ENCODE measurements at places on chromosomes 7 and 10.

- DNase-seq, result no peak
Measured at GRCh38 chr7:85162721-85163120, 24.1 kb downstream of the SEMA3D start.

GRCh38 chr10:8065651-8066050 is 11.2 kb downstream of the GATA3 start:
- no peak for DNase-seq

GRCh38 chr10:102274062-102274461 is 28.7 kb downstream of the GBF1 start:
- DNase-seq, result no peak

GRCh38 chr10:97914837-97915211 is 65.2 kb downstream of the GOLGA7B start:
- DNase-seq, result no peak

DNA sequence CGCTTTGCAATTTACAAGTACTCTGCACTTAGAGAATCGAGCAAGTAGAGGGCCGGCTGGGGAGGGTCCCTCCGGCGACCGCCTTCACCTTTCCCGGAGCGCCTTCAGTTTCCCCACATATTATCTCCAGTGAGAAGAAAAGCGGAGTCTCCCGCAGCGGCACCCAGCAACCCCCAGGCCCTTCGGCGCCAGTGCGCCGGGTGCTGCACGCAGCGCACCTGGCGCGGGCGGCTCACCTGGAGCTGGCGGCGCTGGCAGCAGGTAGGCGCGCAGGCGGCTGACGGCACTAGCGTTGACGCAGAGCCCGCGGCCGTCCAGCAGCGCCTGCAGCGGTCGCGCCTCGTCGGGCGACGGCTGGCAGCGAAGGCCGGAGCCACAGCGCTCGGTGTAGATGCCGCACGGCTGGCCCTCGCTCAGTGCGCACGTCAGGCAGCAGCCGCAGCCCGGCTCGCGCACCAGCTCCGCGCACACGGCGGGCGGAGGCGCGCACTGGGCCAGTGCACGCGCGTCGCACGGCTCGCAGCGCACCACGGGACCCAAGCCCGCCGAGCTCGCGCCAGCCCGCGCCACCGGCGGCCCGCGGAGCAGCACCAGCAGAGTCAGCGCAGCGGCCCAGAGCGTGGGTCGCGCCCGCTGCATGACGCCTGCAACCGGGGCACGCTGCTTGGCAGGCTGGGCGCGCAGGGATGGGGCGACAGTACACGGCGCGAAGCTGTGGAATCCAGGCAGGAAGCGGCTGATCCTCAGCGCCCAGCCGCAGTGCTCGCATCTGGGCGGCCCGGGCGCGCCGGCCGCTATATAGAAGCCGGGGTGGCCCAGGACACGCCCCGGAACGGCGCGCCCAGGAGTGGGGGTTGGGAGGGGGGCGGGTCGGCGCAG is at the start of gene IGFBP3:
TSS of gene IGFBP3 (minus strand) at position 771 of the 879 bp plus-strand sequence. CDS start at position 639, 132 bp downstream.
- DNase-seq, result no peak

- no peak for DNase-seq
Measured at GRCh38 chr7:1403638-1404459, 55.4 kb downstream of the MICALL2 start.

GRCh38 chr7:14478834-14479510 is 423.6 kb downstream of the DGKB start:
- no peak for DNase-seq

DNA sequence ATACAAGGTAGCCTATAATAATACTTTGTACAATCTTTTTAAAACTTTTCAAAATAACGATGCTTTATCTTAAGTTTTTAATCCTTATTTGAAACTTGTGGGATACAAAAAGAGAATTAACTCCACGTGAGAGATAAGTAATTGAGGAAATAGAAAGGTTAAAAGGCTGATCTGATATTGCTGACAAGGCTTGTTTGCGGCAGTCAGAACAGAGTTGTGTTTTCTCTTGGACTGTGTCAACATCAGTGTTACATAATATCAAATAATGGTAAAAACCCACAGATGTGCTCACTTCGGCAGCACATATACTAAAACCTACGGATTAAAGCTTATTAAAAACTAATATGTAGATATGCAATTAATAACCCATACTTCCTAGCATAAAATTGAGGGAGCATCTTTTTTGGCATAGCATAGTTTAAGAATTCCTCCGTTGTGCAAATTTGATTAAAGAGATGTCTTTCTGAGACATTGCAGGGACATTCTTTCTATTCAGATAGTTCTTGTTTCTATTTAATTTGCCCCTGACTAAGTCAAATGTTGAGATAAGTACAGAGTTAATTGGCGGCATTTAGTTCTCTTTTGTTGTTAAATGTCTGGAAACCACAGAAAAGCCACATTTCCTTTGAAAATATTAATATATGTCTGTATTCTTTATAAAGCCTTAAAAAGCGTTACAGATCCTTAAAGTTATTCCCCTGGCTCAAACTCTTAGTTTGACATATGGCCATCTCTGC is 63.3 kb downstream of the FAM185A start:
- no peak for DNase-seq

- DNase-seq, result no peak
Measured at GRCh38 chr7:113805976-113806375, 112.8 kb downstream of the PPP1R3A start.

DNA sequence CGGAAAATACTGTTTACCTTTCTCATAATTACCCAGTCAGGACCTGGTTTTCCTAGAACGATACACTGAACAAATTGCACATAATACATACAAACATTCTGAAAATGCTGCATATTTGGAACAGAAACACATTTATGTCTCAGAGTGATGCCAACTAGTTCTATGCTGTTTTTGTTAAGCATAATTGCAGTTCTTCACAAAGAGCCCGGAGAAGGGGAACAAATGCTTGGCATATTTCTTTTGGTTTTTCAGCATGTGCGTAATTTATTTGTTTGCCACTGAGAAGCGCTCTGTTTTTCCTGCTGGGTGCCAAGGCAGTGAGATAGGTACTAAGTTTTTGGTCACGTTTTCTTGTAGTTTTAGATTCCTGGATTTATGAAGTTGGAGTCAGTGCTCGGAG is 181.0 kb upstream of the MDFIC start:
- no peak for DNase-seq

DNA sequence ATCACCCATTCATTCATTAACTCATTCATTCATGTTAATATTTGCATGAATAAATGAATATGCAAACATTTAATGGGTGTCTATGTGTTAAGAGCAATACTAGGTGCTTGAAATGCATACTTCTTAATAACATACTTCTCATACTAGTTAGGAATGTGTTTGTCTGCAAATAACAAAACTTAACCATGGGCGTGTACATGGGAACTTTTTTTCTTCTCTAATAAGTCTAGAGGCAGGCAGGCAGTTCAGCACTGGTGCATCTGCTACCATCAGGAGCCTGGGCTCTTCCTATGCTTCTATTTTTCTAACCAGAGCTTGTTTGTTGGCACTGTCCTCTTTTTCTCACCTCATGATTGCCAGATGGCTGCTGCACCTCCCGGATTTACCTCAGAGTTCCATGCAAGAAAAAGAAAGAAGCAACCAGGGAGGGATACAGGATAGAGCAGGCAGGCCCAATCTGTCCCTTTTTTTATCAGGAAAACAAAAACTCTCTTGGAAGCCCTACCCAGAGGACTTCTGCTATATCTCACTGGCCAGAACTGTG is 22.7 kb downstream of the CDHR3 start:
- DNase-seq, result no peak

GRCh38 chr10:12077580-12078180 is 8.9 kb downstream of the DHTKD1 start:
- DNase-seq, result no peak

DNA sequence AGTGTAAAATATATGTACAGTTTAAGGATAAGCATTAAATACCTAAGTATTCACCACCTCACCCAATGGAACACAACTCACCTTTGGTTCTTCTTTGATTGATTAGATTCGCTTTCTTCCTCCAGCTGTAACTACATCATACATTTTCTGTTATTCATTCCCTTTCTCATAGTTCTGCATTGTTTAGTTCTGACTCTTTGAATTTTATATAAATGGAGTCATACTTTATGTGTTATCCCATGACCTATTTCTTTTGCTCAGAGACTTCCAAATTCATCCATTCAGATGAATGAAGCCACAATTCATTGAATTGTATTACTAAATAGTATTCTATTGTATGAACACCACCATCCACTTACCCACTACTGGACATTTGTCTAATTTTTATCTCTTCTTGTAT is 12.3 kb downstream of the THNSL1 start:
- DNase-seq, result no peak

GRCh38 chr7:7719236-7719635 is 829 bp upstream of the RPA3 start:
- DNase-seq, result no peak

GRCh38 chr7:55241958-55242357 is 123.2 kb upstream of the LANCL2 start:
- DNase-seq, result no peak

DNA sequence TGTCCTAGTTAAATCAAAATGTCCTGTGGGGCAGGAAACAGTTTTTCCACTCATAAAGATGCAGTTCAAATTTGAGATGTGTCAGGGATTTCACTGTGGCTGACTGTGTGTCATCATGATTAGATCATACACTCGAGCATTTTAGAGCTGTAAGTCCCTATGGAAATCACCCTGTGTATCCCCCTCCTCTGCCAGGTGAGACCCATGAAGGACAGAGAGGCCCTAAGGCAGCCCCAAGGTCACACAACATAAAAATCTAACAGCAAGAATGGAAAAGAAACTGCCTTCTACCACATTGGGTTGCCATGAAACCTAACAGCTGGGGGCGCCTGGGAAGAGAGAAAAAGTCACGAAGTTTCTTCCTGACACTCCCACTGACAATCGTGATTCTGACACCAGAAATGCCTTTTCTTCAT is 135.8 kb downstream of the KCNMA1 start:
- no peak for DNase-seq

GRCh38 chr7:26584326-26584725 is 280.1 kb downstream of the SKAP2 start:
- no peak for DNase-seq

DNA sequence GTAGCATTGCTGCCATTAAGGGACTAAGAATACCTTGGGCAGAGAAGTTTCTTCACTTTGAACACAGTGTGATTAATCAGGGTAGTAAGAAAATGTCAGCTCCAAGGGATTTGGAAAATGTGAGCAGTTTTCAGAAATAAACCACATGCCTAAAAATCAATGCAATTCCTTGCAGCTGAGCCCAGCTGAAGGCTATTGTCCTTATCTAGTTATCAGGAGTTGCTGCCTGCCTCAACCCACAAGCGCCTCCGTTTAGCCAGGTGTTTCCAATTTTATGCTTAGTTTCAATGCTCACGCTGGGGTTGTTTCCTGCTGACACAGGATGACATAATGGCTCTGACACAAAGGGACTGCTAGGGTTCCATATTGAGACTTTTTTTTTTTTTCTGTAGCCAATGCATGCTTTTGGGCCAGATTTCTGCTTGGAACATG is 132.3 kb upstream of the ANK3 start:
- peak; percentile 17 for DNase-seq

GRCh38 chr7:14754631-14755030 is 147.9 kb downstream of the DGKB start:
- DNase-seq, result no peak

GRCh38 chr10:49039409-49039808 is 75.9 kb downstream of the VSTM4 start:
- no peak for DNase-seq

GRCh38 chr7:14950013-14950412 is 47.5 kb upstream of the DGKB start:
- no peak for DNase-seq

GRCh38 chr7:25995216-25995615 is 156.8 kb upstream of the NFE2L3 start:
- no peak for DNase-seq

DNA sequence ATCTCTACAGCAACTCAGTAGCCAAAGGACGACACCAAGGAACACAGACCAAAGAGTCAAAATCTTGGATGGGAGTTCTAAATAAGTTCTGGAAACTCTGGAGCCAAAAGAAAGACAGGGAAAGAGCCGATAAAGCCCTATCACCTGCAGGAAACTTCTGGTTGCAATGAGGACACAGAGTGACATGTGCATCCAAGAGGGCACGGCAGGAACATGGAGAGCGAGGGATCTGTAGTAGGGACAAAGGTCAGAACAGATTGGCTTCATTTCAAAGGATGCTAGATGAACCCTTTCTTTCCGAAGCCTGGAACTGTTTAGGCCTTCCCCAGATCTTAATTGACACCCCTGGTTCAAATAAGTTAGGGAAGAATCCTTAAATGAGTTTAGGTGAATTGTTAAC is 39.5 kb downstream of the CACNA2D1 start:
- no peak for DNase-seq

GRCh38 chr10:58930500-58930899 is 245.9 kb upstream of the PHYHIPL start:
- DNase-seq, result no peak

GRCh38 chr7:33423646-33424020 is 294.3 kb downstream of the BBS9 start:
- no peak for DNase-seq

- no peak for DNase-seq
Measured at GRCh38 chr7:41277561-41277960, 425.3 kb downstream of the INHBA start.

DNA sequence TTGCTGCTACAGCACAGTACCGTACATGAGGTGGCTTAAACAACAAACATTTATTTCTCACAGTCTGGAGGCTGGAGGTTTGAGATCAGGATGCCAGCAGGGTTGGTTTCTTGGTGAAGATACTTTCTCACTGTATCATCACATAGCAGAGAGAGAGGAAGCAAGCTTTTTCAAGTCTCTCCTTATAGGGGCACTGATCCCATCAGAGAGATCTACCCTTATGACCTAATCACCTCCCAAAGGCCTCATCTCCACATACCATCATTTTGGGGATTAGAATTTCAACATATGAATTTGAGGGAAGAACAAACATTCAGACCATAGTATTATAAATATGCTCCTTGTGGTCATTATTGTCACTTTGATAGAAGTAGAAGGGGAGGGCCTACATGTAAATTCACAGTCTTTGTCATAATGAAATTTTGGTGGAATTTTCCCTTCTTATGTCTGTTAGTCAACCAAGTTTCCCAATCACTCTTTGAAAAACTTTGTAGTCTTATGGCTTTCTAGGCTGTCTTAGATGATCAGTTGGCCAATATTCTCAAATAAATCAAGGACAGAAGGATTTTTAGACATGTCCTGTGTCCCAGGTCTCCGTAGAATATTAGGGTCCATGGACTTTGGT is 606.2 kb downstream of the LRMDA start:
- DNase-seq, result no peak

DNA sequence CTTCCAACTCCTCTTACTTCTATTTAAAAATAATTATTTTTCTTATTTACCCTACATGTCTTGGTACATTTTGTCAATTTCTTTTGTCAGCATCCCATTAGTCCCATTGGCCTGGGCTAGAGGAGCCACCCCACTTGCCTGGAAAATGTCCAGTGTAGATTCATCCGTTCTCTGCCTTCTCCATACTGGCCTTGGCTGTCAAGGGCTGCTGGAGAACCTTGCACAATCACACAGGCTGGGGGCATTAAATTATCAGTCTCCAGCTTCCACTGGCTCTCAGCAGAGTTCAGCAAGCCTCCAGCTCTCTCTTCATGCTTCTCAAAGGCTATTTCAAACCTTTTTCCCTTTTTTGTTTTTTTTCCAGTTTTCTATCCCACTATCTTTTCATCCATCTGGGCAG is 13.8 kb upstream of the ZCCHC24 start:
- no peak for DNase-seq

- no peak for DNase-seq
Measured at GRCh38 chr10:120121768-120122167, 229.2 kb downstream of the SEC23IP start.

GRCh38 chr7:105309235-105310169 is 79.2 kb downstream of the SRPK2 start:
- no peak for DNase-seq

All from iPS DF 19.7 (cell line).